Bone marrow (tissue), 2 donors: ENCODE measurements at places on chromosomes 5 and 9.

DNA sequence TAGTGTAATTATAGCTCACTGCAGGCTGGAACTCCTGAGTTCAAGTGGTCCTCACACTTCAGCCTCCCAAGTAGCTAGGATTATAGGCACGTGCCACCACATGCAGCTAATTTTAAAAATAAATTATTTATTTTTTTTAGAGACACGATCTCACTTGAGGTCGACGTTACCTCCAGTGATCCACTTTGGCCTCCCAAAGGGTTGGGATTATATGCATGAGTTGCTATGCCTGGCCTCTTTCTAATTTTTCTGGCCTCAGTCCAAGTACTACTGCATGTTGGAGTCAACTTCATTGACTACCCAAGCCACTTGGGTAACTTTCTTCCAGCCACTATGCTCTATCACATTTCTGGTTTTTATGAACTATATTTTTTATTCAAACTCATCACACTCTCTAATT lies 148.3 kb downstream of the EFNA5 start:
- DNase-seq = no peak

DNA sequence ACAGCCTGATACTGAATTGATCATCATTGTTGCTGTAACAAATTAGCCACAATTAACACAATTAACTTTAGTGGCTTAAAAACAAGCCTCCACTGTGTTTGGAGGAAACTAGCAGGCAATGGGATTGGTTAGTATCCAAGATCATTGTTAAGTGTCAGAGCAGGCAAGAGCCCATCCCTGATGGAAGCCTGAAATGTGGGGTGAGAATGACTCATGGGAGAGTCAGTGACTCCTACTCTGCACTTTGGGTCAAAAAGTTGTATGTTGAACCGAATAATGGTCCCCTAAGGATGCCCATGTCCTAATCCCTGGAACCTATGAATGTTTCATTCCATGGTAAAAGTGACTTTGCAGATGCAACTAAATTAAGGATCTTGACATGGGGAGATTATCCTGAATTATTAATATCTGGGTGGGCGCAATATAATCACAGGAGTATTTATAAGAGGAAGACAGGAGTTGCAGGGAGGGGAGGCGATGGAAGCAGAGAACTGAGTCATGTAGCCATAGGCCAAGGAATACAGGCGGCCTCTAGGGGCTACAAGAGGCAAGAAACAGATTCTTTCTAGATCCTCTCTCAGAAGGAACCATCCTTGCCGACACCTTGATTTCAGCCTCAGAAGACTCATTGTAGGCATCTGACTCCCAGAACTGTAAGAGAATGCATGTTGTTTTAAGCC lies 28.8 kb downstream of the ALG2 start:
- DNase-seq = no peak

DNA sequence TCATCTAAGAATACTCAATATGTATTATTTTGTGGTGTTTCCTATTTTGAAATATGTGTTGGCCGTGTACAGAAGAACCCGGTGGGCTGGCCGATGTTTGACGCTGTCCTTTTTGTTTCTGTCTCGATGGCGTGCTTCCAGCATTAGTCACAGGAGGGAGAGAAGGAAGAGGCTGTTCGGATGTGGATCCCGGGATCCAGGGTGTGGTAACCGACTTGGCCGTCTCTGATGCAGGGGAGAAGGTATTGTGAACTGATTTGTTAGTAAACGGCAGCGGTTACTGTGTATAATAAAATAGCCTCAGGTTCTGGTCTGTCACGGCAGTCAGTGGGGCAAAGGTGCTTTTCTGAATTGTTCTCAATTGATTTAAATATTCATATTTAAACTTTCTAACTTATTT lies 275.0 kb downstream of the ARHGEF28 start:
- no peak for DNase-seq

DNA sequence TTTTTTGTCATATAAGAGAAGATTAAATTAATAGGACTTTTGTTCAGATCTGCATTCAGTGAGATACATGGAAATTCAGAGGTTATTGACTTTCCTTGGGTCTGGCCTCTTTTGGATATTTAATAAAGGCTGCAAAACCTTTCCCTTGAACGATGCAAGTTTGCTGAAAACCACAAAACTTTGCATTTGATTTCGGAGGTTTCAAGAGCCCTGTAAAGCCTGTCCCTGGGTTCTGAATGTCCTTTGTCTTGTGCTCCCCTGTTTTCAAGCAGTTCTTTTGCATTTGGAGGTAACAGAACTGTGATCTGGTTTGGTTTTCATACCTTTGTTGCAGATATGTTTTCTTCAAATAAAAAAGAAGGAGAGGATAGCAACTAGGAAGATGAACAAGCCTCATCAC lies 188.1 kb upstream of the DMRT1 start:
- no peak for DNase-seq

GRCh38 chr5:1831257-1831656 lies 30.1 kb downstream of the NDUFS6 start:
- no peak for DNase-seq

GRCh38 chr9:128921881-128922763 lies 1.3 kb downstream of the PHYHD1 start:
- peak; percentile 4 for DNase-seq

DNA sequence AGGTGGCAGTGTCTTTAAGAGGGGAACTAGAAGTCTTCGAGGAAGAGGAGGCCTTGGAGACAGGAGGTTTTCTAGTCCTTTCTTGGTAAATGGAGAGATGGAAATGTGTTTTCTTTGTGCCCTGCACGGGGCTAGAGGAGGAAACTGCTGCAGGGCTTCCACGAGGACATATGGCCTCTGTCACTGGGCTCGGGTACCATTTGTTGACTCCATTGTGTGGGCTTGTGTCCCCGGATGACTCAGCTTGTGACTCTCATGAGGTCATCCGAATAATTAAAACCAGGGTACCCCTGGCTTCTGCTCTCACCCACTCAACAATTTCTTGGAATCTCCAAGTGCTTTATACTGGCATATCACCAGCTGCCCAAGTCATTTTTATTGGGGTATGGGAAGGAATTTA lies 261.7 kb downstream of the KIF4B start:
- DNase-seq = no peak

- DNase-seq = no peak
These were observed 146.8 kb upstream of the TBC1D2 start for GRCh38 chr9:98402019-98402840.

DNA sequence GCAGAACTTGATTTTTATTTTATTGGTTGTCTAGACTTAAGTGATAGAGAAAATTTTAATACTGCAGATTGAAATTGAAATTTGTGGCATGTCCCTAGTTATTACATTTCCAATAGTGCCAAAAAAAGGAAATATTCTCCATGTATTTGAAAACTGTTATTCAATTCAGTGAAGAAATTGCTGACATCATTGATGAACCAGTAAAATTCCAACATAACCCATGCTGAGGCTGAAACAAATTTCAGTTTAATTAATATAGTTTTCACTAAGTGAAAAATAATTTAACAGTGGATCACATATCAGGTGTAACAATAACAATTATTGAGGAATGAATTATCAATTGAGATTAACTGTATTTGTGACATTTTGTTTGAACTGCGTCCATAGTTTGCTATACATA lies 38.7 kb downstream of the LURAP1L start:
- DNase-seq = no peak

DNA sequence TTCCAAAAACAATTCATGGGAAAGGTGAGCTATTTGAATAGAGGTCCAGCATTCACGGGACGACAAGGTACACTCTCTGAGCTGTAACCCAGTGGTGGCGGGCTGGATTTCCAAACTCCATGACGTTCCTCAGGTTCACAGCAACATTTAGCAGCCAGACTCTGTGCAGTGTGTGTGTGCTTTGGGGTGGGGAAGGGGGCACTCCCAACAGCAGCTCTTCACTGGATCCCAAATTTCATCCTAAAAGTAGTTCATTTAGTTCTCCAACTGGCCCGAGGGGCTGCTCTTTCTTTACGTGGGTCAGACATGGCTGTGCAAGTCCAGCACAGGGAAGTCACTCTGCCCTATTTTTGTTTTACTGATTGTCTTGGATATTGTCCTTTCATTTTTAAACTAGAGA lies 98.0 kb upstream of the IRX2 start:
- DNase-seq = no peak

- no peak for DNase-seq
These were observed 107.0 kb downstream of the TRIO start for GRCh38 chr5:14250084-14250695.

DNA sequence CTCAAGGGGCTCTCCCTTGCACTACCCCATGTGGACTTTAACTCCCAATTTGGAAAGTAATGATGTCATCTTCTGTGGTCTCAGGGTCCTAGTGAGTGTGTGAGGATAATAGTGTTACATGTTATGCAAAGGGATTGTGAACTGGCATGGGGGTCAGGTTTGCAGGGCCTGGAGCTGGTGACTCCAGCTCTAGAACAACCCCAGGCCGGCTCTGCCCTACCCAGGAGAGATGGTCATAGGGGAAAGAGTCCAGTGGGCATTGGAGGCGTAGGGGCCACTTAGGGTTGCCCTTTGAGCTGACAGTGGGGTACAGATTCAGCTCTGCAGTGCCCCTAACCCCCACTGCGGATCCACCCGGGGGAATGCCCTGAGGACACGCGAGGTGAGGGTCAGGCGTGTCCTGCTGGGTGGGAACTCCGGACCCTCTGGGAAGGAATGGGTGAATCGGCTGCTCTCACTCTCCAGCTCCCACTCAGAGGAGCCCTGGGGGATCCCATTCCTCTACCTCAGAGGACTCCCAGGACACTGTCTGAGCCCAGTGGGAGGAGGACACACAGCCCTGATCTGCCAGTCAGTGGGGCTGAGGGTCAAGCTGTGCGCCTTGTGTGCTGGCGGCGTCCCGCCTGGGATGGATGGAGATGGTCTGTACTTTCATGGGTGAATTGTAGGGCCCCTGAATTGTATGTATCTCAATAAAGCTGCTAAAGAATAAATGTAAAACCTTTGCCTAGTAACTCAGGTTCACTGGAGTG lies 2.5 kb upstream of the NKD2 start:
- DNase-seq = no peak

- DNase-seq = no peak
These were observed 13.7 kb downstream of the C1QTNF2 start for GRCh38 chr5:160356550-160357347.

- DNase-seq = no peak
These were observed 1.3 kb downstream of the NOTCH1 start for GRCh38 chr9:136544548-136544963.

DNA sequence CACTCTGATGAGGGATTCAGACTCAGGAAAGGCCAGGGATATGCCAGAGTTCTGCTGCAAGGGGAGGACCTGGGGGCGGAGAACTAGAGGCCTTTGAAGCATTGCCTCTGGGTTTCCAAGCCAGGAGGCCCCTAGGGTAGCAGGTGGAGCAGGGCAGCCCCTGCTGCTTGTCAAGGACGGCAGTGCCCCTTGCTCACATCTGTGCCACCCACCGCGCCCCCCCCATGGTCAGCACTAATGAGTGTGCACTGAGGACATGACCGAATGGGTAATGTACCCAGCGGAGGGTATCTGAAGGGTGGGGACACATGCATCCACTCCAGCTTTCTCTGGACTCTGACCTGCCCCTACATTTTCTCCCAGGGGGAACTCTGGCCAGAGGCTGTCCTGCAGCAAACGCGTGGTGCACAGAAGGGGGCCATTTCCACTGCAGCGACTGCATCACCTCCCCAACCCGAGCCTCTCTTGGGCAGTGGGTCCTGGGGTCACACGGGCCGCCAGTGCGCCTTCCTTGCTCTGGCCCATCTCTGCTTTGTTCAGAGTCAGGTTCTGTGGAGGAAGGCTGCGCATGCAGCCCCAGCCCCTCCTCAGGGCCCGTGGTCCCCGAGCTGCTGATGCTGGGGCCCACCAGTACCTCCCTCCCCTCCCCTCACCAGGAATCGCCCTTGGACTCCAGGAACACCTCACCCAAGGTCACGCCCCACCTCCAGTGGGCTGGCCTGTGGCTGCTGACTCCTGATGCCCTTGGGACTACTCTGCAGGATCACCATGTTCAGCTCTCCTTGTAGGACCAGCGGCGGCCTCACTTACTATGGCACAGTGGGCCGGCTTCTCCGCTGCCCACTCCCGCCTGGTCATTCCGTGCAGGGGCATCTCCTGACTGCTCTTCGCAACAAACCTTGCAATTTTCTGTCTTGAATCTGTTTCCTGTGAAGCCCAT lies 31.2 kb downstream of the STC2 start:
- DNase-seq = no peak

- DNase-seq = no peak
These were observed 17.8 kb downstream of the LRRC8A start for GRCh38 chr9:128899566-128900322.

DNA sequence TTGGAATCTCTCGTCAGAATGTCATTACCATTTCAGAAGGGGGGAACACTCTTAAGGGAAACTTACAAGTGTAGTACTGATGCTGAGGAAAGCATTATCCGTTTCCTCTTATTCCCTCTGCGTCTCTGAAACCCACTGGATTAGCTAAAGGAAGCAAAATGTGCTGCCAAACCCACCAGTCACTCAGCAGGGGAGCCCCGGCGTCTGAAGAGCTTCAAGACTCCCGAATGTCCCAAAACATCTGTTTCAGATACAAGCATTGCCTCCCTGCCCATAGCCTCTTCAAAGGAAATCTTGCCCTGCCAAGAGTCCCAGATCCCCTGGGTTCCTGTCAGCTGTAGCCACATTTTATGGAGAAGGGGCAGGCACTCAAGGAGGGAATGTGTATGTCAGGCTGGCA lies 1.0 kb upstream of the HCN1 start:
- DNase-seq = no peak

- DNase-seq = no peak
These were observed 32.8 kb upstream of the TGFBI start for GRCh38 chr5:135995976-135996375.

- no peak for DNase-seq
These were observed 292.4 kb upstream of the ADAMTS16 start for GRCh38 chr5:4847766-4848165.

- no peak for DNase-seq
These were observed 264.0 kb downstream of the PIK3R1 start for GRCh38 chr5:68479524-68479923.

DNA sequence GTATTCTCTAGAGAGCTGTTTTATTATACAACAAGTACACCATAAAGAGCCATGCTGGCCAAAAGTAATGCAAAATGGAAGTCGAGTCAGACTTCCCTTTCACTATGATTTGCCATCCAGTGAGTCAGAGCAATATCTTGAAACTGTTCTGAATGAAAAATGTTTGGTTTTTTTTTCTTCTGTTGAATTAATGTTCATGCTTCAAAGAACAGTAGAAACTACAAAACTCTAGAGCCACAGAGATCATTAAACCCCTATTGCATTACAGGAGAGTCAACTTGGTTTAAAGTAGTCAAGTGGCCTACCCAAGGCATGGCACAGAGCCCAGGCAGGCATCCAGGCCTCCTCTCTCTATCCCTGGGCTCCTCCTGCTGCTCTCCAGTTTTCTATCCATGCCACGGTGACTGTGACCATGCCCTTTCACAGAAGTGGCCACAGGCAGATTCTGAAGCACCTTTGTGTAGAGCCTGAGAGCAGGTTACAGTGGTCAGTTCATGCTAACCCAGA lies 358.9 kb downstream of the DEPDC1B start:
- DNase-seq = no peak
